ENCODE measurements at places on chromosomes 5 and 9.

DNA sequence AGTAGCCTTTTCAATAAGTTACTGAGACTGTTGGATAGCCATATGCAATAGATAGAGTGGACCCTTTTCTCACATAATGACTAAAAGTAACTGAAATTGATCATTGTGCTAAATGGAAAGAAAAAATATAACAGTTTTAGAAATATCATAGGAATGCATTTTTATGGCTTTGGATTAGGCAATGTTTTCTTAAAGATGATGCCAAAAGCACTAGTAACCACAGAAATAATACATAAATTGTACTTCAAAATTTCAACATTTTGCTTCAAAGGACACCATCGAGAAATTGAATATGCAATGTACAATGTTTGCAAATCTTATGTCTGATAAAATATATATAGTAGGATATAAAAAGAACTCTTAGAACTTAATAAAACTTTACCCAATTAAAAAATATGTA is 1267.5 kb upstream of the CDH9 start:
- no peak for DNase-seq

DNA sequence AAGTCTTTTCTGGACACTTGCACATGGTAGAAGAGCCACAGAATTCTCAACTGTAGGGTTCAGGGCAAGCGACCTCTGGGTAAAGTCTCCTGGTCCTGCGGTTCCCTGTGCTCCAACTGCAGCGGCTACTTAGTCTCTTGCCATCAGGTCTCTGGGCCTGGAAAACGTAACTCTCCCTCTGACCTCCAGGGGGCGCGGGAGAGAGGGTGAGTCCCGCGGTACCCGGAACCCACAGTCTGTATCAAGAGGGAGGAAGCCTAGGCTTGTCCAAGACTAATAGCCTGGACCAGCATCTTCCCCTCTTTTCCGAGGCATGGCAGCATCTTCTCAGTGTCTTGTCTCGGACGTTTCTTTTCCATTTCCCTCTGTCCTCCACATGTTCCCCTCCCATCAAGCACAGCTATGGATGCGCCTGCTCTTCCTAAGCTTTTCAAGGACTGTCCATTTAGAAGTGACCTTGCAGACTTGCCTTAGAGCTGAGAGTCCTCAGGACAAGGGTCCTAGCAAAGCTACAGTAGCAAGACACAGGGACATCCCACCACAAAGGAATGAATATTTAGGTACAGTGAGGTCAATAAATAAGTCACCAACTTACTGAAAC is 59.3 kb downstream of the FSTL4 start:
- DNase-seq = peak; percentile 46

GRCh38 chr5:132094393-132095076 is 20.9 kb downstream of the CSF2 start:
- no peak for DNase-seq

DNA sequence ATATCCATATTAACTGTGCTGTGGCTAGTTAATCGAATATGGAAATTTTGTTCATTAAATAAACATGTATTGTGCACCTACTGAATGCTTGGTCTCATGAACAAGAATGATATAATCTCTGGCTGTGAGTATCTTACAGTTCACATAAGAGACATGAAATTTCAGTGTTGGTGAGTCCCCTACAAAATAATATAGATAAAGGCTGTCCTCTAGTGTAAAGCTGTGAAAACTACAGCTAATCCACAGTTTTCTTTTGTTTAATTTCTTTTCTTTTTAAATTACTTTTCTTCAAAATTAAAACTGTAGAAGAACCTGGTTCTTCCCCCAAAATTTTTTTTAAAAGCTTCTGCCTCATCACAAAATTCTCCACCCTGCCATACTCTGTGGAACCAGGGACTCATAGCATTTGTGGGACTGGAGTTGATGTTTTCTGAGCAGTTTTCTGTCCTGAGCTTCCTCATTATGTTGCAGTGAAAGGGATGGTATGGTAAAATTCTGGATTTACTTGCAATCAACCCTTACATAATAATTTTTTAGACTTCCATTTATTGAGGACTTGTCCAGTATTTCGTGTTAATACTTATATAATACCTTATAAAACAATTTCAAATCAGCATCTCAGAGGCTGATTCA is 135.0 kb downstream of the STK32A start:
- no peak for DNase-seq
